Astrocyte of the spinal cord (primary cell): ENCODE measurements at places on chromosomes 11 and 22.

DNA sequence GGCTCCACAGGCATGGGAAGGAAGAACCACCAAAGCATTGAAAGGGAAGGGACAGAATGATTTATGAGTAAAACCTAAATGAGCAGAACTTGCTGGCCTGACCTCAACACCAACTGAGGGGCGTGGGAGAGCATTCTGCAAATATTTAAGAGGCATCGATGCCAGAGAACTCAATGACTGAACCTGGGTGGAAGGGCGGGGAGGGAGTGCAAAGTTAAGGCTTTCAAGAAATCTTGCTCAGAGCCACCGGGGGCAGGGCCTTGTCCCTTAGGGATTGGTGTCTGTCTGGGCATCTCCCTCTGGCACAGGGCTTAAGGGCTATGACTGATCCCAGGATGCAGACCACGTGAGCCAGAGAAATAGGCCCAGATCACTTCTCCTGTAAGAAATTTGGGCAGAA is 137.1 kb downstream of the ADAMTS15 start:
- peak; percentile 37 for DNase-seq

- DNase-seq: no peak
Observed at GRCh38 chr22:42162728-42163489, 32.3 kb upstream of the CYP2D6 start.

GRCh38 chr22:42970029-42970428 is 44.9 kb downstream of the PACSIN2 start:
- no peak for DNase-seq

- no peak for DNase-seq
Observed at GRCh38 chr11:6410695-6411430, 8.0 kb downstream of the APBB1 start.

GRCh38 chr22:44351685-44352377 is 39.1 kb upstream of the SHISAL1 start:
- DNase-seq: peak; percentile 92

- DNase-seq: peak; percentile 93
Observed at GRCh38 chr11:122784325-122784955, 53.9 kb upstream of the CRTAM start.

GRCh38 chr11:9121469-9121796 is 30.0 kb upstream of the SCUBE2 start:
- DNase-seq: no peak

GRCh38 chr11:125498521-125498920 is 2.5 kb upstream of the FEZ1 start:
- no peak for DNase-seq

DNA sequence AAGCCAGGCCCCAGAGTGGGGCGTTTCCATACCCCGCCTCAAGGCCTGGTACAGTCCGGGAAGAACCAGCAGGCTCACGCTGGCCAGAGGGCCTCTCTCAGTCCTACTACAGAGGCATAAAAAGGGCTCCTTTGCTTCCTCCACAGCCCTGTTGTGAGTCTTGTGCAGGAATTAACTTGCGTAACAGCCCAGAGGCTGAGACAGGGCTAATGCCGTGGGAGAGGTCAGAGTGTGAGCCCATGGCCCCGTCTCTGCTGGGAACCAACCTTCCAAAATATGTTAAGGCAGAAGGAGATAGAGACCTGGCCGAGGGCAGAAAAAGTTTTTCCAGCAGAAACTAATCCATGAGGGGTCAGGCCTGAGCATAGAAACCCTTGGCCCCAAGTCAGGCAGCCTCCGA is 19.9 kb upstream of the TMEM184B start:
- no peak for DNase-seq

- DNase-seq: no peak
Observed at GRCh38 chr11:102669664-102670063, 35.9 kb downstream of the MMP27 start.

DNA sequence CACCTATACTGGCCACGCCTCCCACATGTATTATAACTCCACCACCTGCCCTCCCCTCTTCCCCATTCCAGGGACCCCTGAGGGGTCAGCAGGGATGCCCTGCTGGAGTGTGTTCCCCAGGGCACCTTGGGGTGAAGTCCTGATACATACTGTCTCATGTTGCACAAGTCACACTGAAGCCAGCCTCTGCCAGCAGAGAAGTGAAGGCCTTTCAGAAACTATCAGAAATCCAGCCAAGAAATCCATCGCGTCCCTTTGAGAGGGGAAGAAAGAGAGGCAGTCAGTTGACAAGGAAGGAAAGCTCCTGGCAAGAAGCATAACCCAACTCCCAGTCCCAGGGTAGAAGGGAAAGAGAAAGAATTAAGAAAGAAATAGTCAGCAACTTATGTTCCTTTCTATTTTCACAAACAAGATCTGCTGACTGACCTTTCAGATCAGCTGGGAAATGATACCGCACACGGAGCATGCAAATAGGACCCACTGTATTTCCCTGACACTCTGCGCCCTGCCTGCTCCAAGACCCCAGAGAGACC is 45.2 kb downstream of the SC5D start:
- no peak for DNase-seq

DNA sequence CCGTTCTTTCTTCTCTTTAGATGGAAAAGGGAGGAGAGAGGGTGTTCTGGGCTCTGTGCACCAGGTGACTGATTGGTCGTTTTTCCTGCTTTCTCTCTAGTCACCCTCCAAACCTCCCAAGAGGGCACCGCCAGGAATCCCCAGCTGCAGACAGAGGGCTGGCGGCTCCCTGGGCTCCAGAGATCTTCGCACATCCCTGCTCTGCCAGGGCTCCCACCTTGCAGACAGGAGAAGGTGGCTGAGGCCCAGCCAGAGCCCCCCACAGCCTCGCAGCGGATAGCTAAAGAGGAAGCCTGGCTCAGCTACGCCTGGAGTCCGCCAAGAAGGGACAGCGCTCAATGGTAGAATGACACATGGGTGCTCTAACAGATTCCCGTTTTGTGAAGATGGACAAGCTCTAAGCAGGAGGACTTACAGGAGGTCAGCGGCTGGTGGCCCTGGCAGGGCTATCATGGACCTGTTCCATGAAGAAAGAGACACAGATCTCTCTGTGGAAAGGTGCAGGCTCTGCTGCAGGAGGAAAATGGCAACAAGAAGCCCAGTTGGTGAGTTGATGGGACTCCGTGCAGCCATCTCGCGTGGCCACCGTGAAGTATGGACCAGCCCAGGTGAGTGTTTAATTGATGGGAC is 976.9 kb downstream of the BRD1 start:
- DNase-seq: no peak

DNA sequence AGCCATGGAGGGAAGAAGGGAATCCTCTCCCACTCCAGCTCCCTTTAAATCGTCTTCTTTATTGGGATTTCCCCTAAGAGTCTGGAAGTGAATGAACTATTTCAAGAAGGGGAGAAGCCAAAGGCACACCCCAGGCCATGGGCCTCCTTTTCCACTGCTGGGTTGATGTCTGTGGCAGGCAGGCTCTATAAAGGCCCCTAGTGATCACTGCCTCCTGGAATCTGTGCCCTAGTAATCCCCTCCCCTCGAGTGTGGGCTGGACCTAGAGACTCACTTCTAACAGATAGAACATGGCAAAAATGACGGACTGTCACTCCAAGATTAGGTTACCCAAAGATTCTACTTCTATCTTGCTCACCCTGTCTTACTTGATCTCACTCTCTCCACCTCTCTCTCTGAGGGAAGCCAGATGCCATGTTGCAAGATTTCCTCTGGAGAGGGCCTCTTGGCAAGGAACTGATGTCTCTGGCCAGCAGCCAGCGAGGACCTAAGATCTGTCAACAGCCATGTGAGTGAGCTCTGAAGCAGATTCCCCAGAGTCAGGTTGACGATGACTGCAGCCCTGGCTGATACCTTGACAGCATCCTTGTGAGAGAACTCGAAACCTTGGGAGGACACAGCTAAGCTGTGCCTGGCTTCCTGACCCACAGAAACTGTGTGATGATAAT is 444.8 kb downstream of the SOX6 start:
- peak; percentile 14 for DNase-seq

- no peak for DNase-seq
Observed at GRCh38 chr22:25051983-25052710, 99.6 kb downstream of the KIAA1671 start.

GRCh38 chr11:66321606-66322005 is 4.8 kb upstream of the CD248 start:
- no peak for DNase-seq

DNA sequence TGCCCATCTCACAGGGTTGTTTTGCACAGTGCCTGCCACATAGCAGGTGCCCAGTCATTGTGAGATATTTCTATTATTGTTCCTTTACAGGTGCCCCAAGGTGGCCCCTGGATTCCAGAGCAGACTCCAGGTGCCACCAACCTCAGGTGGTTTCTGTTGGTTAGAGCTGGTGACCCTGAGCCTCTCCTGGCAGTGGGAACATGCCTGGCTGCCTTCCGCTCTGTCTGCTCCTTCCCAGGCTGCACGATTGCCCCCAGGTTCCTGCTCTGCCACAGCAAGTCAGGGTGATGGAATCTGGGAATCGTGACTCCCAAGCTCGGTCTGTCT is 12.6 kb upstream of the OMP start:
- DNase-seq: no peak

DNA sequence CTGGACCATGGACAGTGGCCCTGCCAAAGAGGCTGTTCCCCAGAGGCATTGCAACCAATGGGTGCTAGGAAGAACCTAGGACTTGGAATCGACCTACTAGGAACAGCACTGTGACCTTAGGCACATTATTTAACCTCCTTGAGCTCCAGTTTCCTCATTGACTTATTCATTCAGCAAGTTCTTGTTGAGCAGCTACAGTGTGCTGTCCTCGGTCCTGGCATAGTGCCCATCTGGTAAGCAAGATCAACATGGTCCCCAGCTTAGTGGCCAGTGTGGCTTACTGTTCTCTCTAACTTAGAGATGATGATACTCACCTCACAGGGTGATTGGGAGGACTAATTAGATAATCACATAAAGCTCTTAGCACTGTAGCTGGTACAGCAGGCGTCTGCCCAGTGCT is 8.2 kb downstream of the ABCG4 start:
- DNase-seq: no peak

GRCh38 chr11:77379253-77379652 is 77.8 kb upstream of the GDPD4 start:
- DNase-seq: peak; percentile 53

GRCh38 chr22:45769569-45770210 is 98.1 kb downstream of the ATXN10 start:
- DNase-seq: no peak

- DNase-seq: no peak
Observed at GRCh38 chr11:112615238-112615637, 346.0 kb upstream of the NCAM1 start.

GRCh38 chr22:40426594-40427333 is 56.4 kb downstream of the SGSM3 start:
- peak; percentile 61 for DNase-seq

- DNase-seq: no peak
Observed at GRCh38 chr11:1298695-1299492, 10.5 kb downstream of the TOLLIP start.
